ENCODE measurements at places on chromosomes 7 and 10.

GRCh38 chr7:159113056-159113455, 31.6 kb downstream of the VIPR2 start:
- no peak for DNase-seq

DNA sequence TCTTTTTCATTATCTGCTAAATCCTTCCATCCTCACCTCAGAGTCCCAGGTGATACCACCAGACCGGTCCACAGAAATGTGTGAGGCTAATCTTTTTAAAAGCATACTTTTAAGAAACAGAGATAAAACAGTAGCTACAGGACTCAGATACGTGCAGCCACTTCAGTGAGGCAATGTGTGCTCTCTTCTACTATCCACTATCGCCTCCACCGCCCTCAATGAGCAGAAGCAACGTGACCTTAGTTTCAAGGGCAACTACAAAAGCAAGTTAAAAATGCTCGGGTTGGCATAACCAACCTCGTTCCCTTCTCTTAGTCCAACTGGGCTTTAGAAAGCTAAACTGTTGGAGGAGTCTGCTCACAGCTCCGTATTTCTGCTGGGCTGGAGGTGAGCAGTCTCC, 4.2 kb downstream of the FGFR2 start:
- no peak for DNase-seq

DNA sequence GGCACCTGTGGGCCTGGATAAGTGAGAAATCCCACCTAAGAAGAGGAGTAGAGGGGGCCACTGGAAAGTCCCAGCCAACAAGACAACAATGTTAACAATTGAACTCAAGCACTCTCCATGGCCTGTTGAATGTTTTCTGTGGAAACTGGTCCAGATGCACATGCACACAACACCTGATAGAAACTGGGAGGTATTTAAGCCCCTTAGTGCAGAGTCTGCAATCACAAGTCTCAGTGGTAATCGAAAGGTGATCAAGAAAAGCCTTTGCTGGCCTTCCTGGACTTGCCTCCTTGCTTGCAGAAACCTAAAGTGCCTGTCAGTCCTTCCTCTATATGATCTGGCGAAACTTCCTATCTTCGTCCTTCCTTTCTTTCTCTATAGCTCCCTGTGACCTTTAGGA, 30.6 kb upstream of the HNRNPH3 start:
- no peak for DNase-seq

DNA sequence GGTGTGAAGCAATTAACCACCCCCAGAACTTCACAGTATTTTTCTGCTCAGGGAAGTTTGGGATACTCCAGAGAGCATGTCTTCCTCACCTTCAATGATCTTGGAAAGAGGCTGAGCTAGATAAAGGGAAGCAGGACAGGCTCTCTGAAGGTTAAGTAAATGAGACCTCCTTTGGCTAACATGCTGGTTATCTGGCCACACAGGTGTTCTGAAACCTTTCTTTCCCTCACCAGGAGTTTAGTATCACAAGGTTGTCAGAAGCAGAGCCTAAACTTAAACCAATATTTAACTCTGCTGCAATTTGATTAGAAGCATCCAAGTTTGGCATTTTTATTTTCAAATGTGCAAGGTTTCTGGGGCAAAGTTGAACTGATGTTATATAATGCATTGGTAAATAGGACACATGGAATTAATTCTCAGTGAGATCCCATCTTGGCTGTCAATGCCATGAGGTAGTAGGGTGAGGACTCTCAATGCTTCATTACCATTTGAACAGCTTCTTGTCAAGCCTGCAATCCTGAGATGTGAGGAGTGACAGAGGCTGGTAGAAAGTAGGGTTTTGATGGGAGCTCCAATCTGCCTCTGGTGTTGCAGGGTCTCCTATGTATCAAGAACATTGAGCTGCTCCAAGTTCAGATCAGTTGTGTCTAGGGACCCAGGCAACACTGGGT, 3.6 kb upstream of the PNLIP start:
- no peak for DNase-seq

DNA sequence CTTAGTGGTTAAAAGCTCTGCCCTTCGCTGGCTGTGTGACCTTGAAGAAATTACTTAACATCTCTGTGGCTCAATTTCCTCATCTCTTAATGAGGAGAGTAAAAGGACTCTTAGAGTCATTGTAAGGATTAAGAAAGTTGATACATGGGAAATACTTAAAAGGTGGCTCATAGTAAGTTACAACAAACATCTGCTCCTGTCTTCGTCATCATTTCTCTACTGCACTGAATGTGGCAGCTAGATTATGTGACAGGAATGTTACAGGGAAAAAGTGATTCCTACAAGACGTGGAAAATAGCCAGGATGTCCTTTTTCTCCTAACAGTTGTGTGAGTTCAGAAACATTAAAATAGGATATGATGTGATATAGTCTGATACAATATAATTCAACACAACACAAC, 184.7 kb downstream of the FRMD4A start:
- DNase-seq, result no peak

- DNase-seq, result no peak
Measured at GRCh38 chr7:127177156-127177555, 75.6 kb downstream of the GRM8 start.

- no peak for DNase-seq
Measured at GRCh38 chr7:40622941-40623501, 488.2 kb downstream of the SUGCT start.

GRCh38 chr7:102310414-102310815, 23.7 kb downstream of the SH2B2 start:
- no peak for DNase-seq

- no peak for DNase-seq
Measured at GRCh38 chr7:128915271-128915819, 4.8 kb upstream of the KCP start.

DNA sequence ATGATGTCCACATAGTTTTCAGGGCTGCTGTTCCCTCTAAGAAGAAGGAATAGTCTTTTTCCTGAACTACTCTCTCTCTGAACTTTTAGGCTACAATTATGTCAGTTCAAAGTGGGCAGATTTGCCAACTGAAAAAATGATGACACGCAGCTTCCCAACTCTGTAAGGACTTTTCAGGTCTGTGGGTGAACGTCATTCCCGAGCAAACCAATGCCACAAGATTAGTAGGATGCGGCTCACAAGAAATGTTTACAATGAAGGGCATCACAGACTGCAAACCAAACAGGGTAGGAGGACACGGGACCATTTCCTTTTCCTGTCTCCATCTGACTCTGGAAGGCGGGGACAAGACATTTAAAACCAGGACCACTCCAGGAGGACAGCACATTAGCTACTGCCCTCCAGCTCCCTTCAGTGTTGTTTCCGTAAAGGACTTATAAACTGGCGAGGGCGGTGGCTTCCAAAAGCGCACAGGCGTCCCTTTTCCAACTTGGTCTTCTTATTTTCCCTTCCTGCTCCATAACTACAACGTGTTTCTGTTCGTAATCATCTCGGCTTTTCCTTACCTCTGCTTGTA, 539 bp upstream of the MKLN1 start:
- peak; percentile 65 for DNase-seq

DNA sequence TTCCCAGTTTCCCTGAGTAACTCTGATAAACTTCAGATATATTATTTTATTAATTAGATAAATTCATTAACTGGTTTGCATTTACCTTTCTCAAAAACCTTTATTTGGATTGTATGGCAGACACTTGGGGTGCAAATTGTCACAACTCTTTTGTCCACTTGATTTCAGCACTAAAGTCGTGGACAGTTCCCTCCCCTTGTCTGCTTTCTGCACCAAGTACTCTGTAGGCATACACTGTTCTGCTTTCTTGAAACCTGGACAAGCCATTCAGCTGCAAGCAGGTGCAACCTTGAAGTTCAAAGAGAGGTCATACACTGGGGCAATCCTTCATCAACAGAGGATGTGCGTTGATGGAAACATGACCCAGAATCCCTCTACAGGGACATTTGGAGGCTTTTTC, 162.9 kb downstream of the ARL5B start:
- peak; percentile 44 for DNase-seq

- DNase-seq, result no peak
Measured at GRCh38 chr7:117808341-117808757, 64.9 kb downstream of the CTTNBP2 start.

GRCh38 chr10:128265596-128265995, 139.4 kb upstream of the MKI67 start:
- DNase-seq, result no peak

GRCh38 chr7:36405409-36405803, 15.7 kb downstream of the ANLN start:
- DNase-seq, result no peak

DNA sequence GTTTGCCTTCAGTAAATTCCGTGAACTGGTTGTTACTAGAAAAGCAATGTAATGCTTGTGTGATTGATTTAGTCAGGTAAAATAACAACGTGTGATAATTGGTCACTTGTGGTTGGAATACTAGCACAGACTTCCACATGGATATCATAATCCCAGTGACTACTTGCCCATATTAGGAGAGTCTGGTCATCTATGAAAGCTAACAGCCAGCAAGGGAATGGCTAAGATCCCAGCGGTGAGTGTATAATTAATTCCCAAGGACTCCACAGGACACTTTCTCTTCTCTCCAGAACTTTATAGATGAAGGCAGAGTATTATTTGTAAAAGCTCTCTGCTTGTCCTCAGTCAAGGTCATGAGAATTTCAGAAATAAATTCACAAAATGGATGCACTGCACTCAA, 662.6 kb upstream of the TEX47 start:
- no peak for DNase-seq

DNA sequence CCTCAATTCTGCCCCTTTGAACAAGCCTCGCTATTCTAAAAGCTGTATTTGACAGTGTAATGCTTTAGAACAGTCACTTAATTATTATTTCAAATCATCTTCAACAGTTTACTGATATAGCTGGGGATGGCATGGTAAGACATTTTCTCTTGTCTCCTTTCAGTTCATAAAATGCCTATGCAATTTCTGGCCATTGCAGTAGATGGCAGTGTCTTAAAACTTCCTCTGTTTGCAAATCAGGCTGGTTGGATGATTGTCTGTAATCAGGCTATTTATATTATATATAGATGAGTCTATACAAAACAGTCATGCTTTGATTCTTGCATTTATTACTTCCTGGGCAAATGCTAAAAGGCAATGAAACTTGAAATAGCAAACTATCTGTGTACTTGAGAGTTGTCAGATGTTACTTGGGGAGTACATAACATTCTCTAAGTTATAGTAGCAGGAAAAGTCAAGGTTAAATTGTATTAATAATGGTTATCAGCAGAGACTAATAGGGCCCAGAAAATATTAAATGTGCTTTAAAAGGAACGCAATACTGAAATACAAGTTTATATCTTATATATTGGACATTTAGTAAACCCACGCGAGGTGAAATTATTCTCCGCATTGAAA, 55.5 kb upstream of the LHFPL3 start:
- peak; percentile 53 for DNase-seq

DNA sequence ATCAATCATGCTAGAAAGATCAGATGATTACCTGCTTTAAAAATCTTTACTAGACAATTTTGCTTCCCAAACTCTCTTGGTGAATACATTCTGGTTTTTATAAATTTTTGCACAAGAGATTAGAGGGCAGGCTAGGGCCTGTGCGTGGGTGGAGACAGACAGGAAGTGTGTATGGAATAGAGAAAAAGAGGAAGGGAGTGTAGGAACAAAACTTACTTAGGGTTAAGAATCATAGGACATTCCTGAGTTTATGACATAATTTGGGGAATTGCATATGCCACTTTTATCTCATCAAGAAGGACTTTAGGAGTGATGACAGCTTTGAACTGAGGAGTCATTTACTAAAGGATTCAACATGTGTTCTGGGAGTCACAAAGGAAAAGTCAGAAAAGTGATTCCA, 31.3 kb downstream of the LAMB1 start:
- no peak for DNase-seq

GRCh38 chr10:128710098-128710797, 584.0 kb upstream of the MKI67 start:
- DNase-seq, result no peak

GRCh38 chr10:48791267-48791928, 106.7 kb downstream of the WDFY4 start:
- DNase-seq, result no peak

GRCh38 chr7:129606803-129607202, 4.7 kb upstream of the NRF1 start:
- DNase-seq, result peak; percentile 53

DNA sequence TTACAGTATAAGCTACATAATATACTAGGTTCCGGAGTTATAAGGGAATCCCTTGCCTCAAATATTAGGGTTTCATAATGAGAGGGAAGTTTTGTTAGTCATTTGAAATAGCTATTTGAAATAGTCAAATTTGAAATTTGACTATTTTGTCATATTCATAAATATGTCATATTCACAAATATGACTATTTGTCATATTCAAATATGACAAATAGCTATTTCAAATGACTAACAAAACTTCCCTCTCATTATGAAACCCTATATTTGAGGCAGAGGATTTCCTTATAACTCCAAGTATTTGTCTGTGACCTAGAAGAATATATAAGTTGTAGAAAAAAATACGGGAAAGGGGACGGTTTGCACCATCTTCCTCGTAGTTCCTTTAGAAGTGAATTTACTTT, 76.6 kb downstream of the HDAC9 start:
- no peak for DNase-seq

DNA sequence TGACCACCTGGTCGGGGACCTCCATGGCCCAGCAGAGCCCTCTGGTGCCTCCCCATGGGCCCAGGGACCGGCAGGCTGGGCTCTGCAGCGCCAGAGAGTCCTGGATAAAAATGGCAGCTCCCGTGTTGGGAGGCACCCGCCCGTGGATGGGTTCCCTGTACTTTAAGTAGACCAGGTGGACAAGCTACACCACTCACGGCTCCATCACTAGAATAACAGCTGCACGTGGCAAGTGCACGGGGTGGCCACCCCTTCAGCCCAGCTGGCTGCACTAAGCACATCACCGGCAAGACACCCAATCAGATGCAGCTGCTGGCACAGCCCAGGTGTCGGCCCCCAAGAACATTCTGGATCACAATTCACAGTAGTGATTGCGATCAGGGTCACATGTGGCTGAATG, 69.8 kb downstream of the DIP2C start:
- peak; percentile 17 for DNase-seq

- DNase-seq, result no peak
Measured at GRCh38 chr10:72746426-72747363, 54.8 kb downstream of the MCU start.

DNA sequence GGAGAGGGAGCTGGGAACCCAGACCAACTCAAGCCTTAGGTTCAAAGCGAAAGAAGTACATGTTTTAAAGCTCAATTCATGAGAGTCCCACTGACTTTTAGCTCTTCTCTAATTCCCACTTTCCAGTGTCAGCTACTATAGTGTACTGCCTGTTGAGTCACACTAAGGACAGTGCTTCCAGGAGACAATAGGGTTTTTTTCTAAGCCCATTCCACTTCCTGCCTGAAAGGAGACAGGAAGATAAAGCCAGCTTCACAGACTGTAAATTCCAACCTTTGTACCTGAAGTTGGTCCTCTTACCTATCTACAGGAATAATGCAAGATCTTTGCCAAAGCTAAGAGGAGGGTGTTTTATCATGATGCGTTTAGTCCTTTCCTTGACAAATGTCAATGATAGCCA, 4.4 kb downstream of the MSRB2 start:
- DNase-seq, result no peak

DNA sequence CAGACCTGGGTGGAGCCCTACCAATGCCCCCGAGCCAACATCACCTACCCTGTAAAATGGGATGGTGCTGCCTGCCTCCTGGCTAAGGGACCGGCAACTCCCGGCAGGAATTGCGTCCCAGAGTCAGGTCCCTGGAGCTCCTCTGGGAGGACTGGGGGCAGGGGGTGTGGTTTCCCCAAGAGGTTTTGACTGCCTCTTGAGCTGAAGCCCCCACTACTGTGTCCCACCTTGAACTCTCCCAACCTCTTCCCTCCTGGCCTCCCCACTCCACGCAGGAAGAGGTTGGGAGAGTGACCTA, 1.3 kb downstream of the SH2B2 start:
- DNase-seq, result no peak

- peak; percentile 30 for DNase-seq
Measured at GRCh38 chr10:61211468-61211867, 241.7 kb downstream of the TMEM26 start.
